ENCODE measurements at places on chromosomes 3 and 15. TPM values are rescaled to one million over a fixed set of nuclear protein-coding genes. Genes with fewer than 3 reads are reported as not detected.

The CHL1 gene
- total RNA-seq, result 34.8 TPM

The MRPL3 gene
- total RNA-seq, result 108 TPM

The MSL2 gene
- total RNA-seq, result 27.5 TPM

The CD276 gene
- 119 TPM for total RNA-seq

The DLEC1 gene
- total RNA-seq, result 1.1 TPM

The MCTP2 gene
- total RNA-seq, result 6.4 TPM

The RYR3 gene
- 4.2 TPM for total RNA-seq

The PP2D1 gene
- not detected for total RNA-seq

The AGBL1 gene
- total RNA-seq, result not detected

DNA sequence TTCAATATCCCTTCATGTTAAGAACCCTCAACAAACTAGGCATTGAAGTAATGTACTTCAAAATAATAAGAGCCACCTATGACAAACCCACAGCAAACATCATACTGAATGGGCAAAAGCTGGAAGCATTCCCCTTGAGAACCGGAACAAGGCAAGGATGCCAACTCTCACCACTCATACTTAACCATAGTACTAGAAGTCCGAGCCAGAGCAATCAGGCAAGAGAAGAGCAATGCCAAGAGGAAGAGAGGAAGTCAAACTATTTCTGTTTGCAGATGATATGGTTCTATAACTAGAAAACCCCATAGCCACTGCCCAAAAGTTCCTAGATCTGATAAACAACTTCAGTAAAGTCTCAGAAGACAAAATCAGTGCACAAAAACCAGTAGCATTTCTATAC lies 161.9 kb downstream of the UBE2E2 start:
- DNase-seq, result no peak

DNA sequence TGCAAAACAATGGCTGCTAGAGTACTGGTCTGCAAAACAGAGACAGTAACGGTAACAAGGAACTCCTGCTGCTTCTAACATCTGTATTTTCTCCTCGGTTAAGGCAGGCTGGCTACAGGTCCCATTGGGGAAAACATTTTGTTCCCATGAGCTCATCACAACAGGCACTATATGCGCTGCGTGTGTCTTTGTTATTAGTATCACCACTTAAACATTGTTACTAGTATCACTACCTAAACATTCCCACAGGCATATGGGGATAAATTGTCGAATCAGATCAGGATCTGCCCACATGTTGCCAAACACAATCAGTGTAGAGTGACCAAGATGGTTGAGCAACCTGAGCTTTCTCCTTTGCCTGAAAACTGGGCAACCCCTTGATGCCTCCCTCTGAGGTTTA lies 77.2 kb downstream of the TOP2B start:
- no peak for DNase-seq

DNA sequence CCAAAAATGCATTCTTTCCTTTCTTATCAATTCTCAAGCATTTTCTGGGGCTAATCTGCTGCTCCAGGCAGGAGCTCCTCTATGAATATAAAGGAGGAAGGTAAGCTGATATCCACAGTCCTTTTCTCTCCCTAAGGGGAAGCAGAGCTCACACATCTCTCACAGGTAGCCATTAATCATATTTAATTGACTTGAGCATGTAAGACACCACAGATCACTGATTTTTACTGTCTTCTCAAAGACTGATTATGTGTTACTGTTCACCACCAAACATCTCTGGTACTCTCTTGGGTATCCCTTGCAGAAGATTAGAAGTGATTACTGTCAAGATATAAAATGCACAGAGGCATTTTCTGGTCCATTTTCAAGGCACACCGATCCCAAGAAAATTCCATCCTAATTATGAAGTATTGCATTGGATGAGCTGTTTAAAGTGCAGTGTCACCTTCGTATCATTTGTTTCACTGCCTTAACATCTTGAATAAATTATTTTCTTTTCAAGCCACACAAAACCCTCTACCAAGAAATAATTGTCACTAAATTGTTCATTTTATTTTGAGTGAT lies 100.7 kb downstream of the ARPP21 start:
- DNase-seq, result no peak

GRCh38 chr3:10783360-10784351 lies 32.4 kb upstream of the SLC6A11 start:
- DNase-seq, result no peak

GRCh38 chr3:42023380-42023779 lies 61.5 kb upstream of the ULK4 start:
- no peak for DNase-seq

GRCh38 chr15:80803580-80804525 lies 24.7 kb downstream of the CEMIP start:
- DNase-seq, result no peak

DNA sequence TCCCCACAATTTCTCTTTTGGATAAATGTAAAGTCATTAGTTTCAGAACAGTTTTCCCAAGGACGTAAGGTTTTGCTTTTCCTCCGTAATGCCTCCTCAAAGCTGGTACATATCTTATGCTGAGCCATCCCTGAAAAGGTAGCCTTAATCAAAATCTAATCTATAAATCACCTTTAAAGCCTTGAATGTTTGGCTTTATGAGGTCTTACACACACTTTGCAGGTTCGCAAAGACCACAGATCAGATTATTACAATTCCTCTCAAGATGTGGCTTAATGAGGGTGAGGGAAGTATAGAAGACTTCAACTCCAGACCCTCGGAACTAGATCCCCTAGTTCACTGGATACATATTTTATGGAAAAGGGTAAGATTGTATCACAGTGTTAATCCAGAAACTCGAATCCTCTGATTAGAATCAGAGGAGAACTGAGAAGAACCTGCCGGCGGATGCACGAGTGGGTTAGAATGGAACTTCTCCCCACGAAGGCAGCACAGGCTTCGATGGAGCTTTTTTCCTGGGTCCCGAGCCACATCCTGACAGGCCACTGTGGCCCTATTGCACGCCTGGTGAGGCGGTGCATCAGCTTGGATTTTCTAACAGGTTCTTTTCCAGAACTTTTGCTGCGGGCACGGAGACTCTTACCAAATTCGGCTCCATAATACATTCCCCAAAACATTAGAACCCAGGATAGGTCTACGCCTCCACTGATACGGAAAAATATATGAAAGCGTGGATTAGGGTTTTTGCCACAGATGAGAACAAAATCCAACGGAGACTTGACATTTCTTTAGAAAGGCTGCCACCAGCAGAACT lies 1.2 kb downstream of the CTXND1 start:
- DNase-seq, result no peak

DNA sequence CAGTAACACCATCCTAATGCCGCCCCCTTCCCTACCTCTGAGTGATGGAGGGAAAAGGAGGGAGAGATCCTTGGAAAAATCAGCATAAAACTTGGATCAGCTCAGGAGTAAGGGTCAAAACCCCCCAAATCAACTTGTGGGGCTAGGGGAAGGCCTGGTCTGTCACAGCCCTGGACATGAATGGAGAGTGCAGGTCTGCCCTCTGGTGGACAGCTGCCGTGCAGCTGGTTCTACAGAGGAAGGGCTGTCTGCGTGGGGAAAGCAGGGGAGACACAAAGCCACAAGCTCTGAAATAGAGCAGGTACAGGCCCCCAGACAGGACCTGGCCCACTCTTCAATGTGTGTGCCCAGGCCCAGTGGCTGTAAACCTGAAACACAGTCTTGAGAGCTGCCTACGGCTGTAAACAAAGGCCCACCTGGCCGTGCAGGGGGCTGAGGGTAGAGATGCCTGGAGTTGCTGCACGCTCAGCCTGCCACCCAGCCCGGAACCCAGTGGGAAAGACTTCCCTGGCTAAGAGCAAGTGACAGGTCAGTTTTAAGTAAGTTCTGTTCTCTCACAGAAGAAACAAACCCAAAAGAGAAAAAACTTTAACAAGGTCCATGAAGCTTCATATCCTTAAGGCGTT lies 16.4 kb downstream of the CLK3 start:
- DNase-seq, result no peak

DNA sequence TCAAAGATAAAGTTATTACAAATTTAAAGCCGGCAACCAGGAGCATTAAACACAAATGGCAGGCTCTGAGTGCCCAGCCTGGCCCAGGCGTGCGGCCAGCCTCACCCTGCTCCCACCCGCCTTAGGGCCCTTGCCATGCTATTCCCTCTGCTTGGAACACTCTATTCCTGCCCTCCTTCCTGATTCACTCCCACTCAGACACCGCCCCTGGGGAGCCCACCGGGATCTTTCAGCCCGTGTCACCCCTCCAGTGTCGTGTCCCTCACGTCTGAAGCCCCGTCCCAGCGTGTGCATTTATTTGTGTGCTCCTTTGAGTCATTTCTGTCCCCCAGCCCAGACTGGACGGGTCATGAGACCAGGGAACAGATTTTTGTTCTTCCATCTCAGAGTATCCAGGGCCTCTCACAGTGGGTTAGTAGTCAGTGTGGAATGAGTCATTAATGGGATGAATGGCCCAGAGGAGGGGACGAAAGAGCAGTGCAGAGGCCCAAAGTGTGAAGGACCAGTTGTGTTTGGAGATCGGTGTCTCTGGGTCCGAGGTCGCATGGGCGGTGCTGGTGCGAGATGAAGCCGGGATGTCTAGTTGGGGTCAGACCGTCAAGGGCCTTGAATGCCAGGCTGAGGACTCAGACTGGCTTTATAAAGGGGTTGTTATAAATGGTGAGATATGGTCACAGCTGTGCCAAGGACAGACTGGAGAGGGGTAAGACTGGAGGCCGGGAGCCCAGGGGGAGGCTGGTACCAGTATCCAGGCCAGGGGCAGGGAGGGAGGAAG lies 58.9 kb upstream of the SLC6A6 start:
- no peak for DNase-seq

GRCh38 chr15:77907824-77908751 lies 169.4 kb downstream of the TBC1D2B start:
- no peak for DNase-seq

DNA sequence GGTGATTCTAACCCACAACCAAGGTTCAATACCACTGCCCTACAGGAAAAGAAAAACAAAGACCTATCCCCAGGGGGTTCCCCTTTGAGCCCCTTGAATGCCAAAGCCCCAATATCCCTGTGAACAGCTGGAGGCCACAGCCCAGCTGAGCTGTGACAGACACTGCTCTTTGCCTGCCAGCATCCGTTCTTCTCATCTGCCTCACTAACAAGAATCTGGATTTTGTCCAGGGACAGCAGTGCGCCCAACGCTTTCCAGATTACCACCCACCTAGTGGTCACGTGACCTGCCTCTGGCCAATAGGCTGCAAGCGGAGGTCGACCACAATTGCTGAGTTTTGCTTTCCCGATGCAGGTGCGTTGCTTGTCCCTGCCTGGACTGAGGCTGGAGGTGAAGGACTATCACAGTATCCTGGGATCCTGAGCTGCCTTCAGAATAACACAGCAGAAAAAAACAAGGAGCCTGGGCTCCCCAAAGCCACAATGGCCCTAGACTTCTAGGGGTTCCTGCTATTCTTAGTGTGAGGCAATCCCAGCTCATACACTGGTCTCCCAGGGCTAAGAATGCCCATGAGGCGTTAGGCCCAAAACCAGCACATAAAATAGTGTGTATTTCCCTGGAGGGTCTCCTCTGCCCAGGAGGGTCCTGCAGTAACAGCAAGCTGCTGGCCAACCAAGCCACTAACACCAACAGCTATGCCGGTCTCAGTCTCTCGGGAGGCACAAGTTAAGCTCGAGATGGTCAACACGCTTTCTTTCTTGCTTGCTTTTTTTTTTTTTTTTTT lies 13.8 kb downstream of the BDH1 start:
- no peak for DNase-seq

- no peak for DNase-seq
Observed at GRCh38 chr3:9251055-9251786, 1.8 kb upstream of the SRGAP3 start.

GRCh38 chr3:17631609-17632008 lies 110.8 kb downstream of the TBC1D5 start:
- DNase-seq, result no peak

GRCh38 chr3:196162679-196163078 lies 48.5 kb downstream of the ZDHHC19 start:
- DNase-seq, result no peak

GRCh38 chr3:9153904-9154619 lies 95.4 kb downstream of the SRGAP3 start:
- DNase-seq, result no peak

DNA sequence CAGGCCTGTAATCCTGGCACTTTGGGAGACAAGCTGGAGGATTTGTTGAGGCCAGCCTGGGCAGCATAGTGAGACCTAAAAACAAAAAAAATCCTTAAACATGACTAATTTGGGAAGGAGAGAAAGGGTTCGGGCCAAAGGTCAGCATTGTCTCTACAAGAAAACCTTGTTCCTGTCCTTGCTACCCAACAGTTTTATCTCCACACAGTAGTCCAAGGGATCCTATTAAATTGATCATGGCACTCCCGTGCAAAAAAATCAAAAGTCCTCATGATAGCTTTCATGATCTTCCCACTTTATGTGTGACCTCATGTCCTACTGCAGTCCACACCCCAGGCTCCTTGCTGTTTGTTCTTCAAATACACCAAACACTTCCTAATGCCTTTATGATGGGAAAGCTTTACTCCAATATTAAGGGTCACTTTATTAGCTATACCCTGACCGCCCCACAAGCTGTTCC lies 4.2 kb downstream of the RPL15 start:
- DNase-seq, result no peak

GRCh38 chr3:55402886-55403609 lies 84.1 kb downstream of the WNT5A start:
- no peak for DNase-seq

DNA sequence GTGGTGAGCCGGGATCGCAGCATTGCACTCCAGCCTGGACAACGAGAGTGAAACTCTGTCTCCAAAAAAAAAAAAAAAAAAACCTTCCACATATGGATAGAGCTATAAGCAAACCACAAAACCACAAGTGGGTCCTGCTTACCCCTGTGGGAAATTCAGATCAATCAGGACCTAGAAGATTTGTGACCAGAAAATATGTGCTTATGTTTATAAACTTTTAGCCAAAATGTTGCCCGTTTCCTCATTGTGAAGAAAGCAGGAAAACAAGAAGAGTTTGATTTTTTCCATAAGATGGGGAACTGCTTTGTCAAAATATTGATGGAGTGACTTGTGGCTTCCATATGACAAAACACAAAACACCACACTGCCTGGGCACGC lies 3.4 kb upstream of the SLC25A38 start:
- DNase-seq, result no peak

GRCh38 chr3:190125436-190126068 lies 4.9 kb upstream of the P3H2 start:
- no peak for DNase-seq
